ENCODE measurements at places on chromosomes 7 and 10.

DNA sequence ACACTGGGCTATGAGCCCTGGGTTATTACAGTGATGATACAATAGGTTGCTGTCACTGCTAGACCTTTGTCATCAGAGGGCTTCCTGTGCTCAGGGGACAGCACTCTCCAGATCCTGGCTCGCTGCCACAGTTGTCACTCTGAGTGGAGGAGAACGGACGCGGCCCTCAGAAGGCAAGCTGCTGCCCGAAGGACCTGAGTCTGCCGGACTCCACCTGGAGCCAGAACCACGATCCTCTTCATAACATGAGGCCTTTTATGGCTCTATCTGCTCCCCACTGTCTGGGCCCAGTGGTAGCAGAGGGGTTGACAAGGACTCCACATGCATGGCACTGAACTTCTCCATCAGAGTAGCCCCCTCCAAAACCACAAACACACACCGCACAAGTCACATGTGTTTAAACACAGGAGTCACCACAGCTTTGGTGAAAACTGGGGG lies 94.7 kb upstream of the EFCAB10 start:
- peak; percentile 46 for DNase-seq

- DNase-seq = no peak
Observed at GRCh38 chr10:15351099-15351820, 19.8 kb downstream of the FAM171A1 start.

- no peak for DNase-seq
Observed at GRCh38 chr7:132575419-132575981, 770 bp downstream of the PLXNA4 start.

DNA sequence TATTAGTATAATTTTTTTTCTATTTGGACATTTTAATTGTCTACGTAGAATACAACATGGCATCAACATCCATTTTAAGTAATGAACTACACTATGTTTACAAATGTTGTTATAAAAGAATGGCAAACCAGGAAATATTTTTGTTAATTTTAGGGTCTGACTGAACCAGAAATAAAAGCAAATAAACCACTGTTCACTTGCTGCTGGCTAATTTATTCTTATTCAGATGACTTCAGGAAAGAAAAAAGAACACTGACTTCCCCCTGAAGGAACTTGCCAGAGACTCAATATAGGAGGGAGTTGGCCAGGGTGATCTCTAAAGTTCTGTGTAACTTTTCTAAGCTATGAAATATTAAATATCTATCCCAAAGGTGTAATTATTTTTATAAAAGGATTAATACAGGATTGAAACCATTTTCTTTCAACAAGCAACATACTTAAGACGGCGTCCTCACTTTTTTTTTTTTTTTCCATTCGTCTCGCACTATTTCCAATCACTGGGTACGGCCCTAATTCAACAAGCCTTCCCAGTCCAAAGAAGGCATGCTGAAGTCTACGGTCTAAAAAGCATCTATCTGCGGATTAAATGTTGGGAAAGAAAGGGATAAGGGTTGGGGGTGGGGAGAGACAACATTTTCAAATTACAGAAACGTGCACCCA lies 1.2 kb downstream of the USP6NL start:
- DNase-seq = no peak

- no peak for DNase-seq
Observed at GRCh38 chr10:72308320-72308987, 34.7 kb downstream of the DDIT4 start.

DNA sequence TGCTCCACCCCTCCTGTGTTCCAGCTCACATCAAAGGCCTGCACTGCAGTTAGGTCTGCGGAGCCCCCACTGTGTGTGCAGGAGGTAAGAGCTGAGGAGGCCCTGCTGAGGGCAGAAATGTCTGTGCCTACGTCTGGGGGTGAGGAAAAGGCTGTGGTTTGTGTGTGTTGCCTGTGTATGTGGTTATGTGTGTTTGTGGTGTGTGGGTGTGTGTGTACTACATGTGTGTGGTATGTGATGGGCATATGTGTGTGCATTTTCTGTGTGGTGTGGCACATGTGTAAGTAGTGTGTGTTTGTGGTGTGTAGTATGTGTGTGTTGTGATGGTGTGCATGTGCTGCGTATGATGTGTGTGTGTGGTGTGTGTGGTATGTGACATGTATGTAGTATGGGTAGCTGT lies 36.2 kb downstream of the ANXA8 start:
- no peak for DNase-seq

DNA sequence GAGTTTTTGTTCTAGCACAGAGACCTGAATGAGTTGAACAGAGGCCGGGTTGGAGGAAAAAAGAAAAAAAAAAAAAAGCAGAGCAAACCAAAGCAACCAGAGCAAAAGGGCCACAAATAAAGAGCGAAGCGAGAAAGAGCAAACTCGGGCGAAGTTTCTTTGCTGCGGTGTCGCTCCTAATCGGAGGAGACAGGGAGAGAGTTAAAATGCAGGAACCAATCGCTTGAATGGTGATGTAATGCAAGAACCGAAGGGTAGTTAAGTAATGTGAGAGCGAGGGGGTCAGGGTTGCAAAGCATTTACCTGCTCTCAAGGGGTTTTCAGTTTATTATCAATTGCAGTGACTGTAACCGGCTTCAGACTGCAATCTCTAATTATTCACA lies 271.7 kb downstream of the TRIL start:
- DNase-seq = no peak

DNA sequence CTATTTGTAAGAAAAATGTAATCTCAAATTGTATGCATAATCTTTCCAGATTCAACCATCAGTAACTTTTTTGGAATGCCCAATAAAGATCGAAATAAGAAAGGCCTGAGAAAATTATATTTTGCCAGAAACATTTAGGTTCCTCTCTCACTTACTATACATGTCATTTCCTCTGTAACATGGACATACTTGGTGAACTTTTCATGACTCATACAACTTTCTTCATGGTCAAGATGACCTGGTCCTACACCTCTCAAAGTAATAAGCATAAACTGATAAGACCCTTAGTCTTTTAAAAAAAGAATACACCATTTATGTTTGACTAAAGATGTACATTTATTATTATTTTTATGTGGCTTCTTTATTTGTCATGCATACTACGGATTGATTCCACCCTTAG lies 125.3 kb downstream of the REEP3 start:
- no peak for DNase-seq

- no peak for DNase-seq
Observed at GRCh38 chr10:26460736-26461135, 22.6 kb downstream of the APBB1IP start.

GRCh38 chr10:77965294-77965693 lies 38.7 kb upstream of the DLG5 start:
- no peak for DNase-seq

- DNase-seq = no peak
Observed at GRCh38 chr10:79560160-79560709, at the start of gene SFTPA2. Gene SFTPA2 (minus strand): TSS chr10:79560407. CDS start chr10:79559483, 924 bp downstream.

DNA sequence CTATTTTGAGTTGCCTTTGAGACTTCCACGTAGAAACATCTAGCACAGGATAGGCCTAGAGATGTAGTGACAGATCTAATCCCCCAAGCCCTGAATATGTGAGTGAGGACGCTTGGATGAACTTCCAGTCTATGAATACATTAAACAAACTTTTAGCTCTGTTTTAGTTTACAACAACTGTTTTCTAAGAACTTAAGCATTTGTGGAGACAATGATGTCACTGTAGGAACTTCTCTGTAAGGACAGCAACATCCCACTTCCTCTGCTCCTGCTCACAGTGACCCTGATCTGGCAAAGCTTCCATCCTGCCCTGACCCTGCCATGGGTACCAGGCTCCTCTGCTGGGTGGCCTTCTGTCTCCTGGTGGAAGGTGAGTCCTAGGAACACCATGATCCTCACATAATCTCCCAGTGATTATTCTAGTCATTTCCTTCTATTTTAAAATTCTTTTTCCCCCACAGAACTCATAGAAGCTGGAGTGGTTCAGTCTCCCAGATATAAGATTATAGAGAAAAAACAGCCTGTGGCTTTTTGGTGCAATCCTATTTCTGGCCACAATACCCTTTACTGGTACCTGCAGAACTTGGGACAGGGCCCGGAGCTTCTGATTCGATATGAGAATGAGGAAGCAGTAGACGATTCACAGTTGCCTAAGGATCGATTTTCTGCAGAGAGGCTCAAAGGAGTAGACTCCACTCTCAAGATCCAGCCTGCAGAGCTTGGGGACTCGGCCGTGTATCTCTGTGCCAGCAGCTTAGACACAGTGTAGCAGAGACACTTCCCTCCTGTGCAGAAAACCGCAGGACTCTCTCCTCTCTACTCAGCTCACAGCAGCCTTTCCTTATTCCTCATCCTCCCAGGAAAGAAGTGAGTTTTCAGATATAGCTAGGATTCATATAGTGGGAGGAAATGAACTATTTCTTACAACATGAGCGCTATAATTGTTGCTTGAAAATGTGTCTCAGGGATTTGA lies 194.4 kb upstream of the PRSS1 start:
- DNase-seq = no peak

DNA sequence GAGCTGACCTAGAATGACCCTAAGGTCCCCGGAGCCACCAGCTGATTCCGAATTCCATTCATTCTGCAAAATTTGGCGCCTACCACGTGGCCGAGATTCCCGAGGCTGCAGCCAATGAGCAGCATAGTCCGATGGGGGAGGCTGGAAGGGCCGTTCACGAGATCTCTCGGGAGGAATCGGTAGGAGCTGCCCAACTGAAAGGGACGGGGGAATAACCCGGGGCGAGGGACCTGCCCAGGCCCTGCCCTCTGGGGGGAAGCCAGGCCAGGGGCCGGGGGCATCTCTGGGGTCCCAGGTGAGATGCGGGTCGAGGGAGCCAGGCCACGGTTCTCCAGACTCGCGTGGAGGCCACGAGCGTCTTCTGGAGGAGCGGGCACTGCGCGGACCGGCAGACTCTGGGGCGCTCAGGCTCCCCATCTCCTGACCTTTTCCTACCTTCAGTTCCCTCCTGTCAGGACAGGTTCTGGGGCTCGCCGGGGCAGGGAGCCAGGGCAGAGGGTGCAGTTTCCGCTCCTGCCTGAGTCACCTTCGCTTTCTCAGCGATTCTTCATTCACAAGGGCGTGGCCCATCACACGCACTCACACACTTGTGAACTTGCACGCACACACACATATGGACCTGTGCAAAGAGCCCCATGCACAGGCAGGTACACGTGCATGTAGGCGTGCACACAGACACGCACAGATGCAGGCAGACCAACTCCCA lies 173.4 kb downstream of the RNF216 start:
- DNase-seq = no peak

- no peak for DNase-seq
Observed at GRCh38 chr7:91846436-91846835, 34.1 kb downstream of the MTERF1 start.

DNA sequence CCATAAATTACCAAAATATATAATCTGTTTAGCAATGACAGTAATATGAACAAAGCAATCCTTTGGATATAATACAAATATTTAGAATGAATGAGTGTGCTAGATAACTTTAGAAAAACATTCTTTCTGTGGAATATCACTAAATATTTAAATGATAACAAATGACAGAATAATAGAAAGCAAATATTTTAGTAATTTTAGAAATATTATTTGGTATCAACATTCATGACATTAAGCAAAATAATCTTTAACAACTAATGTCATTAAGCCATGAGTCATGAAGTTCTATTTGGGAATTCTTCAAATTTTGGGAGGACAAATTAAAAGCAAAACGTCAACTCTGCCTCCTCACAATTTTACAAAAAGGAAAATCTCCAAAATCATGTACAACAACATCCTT lies 844.8 kb upstream of the LRRN3 start:
- DNase-seq = no peak

GRCh38 chr10:61708846-61709245 lies 46.1 kb downstream of the CABCOCO1 start:
- no peak for DNase-seq

DNA sequence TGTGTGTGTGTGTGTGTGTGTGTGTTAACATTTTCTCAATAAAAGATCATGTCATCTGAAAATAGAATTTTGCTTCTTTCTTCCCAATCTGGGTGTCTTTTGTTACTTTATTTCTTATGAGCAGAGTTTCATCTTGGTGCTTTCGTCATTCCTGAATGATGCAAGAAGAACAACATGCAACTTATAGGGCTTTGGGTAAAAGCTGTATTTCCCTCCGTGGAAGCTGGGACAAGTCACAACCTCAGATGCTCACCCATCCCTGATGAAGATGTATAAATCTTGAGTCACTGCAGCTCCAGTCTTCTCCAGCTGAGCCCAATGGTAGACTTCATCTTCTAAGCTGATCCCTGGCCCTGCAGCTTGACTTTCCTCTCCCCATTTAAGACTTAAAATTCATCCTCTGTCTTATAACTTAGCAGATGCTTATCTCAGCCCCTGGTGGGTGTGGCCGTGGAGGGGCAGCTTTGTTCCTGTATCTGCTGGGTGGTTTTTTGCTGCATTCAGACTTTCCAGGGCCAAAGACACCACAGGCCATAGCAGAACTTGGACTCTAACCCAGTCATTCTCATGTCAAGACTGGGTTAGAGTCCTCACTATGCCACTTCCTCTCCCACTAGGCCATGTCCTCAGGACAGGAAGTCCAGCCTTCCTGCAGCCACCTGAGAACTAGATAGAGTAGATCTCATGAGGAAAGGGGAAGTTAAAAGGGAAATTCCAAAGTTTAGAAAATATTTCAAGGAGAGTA lies 356.4 kb downstream of the TNS3 start:
- DNase-seq = no peak

DNA sequence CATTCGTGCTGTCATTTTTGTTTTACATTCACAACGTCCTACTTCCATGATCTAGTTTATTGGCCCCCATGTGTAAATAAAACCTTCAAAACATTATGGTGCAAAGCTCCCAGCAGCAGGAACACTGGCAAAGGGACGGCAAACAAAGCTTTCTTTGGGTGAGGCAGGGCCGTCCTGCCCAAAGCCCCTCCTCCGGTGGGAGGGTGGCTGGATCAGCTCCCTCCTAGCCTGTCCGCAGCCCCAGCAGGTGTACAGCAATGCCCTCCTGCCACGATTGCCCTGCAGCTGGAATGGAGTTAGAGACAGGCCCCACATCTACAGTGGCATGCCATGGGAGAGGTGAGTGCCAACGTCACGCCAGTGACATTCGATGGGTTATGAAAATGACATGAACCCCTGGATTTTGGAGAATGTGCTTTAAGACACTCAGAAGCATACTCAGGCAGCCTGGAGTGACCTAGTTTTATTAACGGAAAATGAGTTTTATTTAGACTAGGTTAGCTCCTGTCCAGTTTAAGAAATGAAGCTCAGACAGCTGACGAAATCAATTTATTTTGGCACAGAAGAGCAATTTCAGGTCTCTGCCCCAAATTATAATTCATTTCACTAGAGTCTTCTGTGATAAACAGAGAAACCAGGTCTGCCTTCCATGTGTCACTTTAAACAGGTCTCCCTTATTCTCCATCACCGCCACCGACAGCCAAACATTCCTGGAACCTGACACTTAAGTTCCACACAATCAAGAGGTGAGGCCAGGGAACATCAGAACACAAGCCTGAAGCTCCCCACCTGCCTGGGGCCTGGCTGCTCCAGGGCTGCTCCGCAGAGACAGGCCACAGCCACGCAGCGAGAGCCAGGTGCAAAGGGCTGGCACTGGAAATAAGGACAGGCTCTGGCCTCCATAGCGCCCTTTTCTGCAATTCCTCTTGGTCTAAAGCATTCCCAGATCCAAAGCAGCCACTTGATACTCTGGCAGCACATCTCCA lies 50.1 kb downstream of the VOPP1 start:
- no peak for DNase-seq

GRCh38 chr10:58590924-58591323 lies 78.3 kb downstream of the BICC1 start:
- DNase-seq = no peak

All from NCI-H187 (cell line).